ENCODE measurements at places on chromosomes 11 and 22. TPM values are rescaled to one million over a fixed set of nuclear protein-coding genes. Genes with fewer than 3 reads are reported as not detected.

DNA sequence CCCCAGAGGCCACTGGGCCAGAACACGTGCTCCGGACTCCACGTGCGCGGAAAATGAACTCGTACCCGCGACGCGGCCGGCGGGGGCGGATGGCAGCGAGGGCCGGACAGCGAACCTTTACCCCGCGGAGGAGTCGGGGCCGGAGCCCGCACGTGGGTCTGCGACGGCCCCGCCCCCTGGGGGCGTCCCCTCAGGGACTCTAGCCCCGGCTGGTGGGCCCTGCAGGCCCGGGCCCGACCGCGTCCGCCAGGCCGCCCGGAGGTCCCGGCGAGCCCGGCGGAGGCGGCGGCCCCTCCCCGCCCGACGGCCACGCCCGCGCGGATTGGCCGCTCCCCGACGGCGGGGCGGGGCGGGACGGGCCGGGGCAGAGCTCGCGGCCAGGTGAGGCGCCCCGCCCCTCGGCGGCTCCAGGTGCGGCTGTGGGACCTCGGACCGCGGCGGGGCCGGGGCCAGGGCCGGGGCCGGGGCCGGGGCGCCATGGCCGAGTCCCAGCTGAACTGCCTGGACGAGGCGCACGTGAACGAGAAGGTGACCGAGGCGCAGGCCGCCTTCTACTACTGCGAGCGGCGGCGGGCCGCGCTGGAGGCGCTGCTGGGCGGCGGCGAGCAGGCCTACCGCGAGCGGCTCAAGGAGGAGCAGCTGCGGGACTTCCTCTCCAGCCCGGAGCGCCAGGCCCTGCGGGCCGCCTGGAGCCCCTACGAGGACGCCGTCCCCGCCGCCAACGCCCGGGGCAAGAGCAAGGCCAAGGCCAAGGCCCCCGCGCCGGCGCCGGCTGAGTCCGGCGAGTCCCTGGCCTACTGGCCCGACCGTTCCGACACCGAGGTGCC, at the start of gene FAM83F:
FAM83F (plus strand) TSS at position 389 of the 827 bp plus-strand sequence; CDS start at position 478, 89 bp downstream.
- no peak for DNase-seq

DNA sequence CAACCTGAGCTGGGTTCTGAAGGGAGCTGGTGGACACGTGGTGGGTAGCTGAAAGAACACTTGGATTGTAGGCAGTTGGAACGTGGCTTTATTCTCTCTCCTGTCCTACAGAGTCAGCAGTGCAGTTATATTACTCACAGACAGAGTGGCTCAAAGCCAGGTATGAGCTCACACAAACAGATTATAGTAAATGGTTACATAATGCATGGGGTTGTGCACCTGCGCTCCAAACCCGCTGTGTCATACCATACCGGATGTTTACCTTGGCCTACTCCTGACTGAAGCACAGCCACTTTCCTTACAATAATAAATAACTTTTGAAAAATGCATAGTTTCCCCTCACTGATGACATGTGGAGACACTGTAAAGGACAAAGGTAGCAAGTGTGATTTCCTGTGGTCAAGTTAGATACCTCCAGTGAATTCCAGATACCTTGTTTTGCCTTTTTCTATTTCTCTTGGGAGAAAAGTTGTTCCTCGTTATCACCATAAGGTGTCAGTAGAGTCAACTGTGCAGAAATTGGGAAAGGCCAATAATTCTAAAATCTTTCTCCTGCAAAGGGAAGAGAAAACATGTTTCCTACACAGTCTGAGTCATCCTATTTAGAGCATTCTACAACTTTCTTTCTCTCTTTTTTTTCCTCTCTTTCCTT, 13.5 kb downstream of the MS4A6A start:
- DNase-seq = peak; percentile 14

GRCh38 chr11:16591157-16591556, 147.3 kb upstream of the C11orf58 start:
- DNase-seq = no peak

- peak; percentile 56 for DNase-seq
These were observed 79.4 kb downstream of the ATM start for GRCh38 chr11:108302121-108302785.

GRCh38 chr11:57203359-57203758, 21.6 kb downstream of the LRRC55 start:
- no peak for DNase-seq

DNA sequence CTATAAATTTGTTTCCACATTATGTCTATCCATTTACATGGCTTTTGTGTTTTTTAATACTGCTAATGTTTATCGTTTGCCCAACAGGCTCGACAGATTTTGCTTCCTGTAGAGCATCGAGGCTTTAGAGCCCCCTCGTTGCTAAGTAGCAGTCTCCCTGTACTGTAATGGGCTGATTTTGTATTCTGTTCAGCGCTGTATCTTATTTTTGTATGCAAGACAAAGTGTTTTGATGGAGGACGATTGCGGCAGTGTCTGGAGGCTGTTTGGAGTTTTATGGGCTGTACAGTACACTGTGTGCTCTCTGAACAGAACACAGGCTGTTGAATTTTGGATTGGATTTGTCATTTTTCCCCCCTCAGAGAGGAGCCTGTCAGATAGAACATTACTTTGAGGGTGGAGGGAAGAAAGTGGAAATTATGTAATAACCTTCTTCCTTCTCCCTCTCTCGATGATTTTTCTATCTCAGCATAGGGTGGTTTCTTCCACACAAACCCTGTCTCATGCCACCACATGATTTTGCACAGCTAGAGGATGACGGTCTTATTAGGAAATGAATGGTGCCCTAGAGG, 104.4 kb downstream of the ZBTB16 start:
- DNase-seq = peak; percentile 72

DNA sequence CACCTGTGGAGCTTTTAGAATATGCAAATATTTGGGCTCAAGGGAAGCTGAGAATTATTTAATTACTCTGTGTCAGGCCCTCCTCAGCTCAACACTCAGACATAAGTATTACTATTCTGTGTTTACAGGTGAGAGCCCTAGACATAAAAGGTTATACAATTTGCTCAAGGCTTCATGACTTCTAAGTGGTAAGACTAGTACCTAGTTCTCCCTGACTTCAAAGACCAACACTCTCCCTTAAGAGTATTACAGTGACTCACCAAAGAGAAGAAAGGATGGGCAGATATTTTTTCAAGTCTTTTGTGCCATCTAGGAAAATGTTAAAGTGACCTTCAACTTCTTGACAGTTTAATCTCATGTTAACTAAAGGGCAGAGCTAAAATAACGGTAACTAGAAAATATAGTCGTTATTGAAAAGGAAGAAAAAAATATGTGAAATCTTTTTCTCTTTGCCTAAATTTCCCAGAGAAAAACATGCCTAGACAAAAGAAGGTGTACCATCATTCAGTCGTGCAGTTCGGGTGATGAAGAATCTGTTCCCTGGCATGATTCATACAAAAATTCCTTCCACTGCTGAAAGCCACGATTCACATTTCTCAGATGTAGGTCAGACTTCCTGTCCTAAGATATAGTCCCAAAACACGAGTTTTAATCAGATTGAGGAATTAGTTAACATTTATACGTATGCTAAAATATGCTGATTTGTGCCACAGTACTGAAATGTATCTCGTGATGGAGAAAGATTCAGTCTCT, 849.1 kb upstream of the API5 start:
- DNase-seq = no peak

DNA sequence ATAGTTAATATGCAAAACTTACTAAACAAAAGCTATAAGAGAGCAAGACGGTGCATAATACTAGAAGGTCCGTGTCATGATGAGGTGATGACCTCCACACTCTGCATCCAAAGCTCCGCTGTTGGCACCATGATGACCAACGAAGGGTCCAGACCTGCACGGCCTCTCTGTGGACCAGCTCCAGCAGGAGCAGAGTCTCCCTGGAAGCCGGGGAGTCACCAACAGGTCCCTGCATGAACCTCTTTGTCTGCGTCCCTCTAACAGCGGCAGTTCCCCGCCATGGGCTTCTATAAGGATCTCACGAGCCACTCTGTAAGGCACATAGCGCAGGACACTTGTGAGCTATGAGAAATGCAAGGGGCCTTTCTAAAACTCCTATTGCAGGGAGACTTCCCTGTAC, 517.3 kb downstream of the BRD1 start:
- no peak for DNase-seq

GRCh38 chr11:117316197-117316961, at the start of gene BACE1:
TSS of gene BACE1 (minus strand) at chr11:117316256. CDS start at chr11:117315795, 461 bp downstream.
- DNase-seq = peak; percentile 87

- peak; percentile 74 for DNase-seq
These were observed 24.1 kb downstream of the GRAMD1B start for GRCh38 chr11:123454060-123454651.

- DNase-seq = no peak
These were observed 70.2 kb downstream of the PHF21A start for GRCh38 chr11:46051102-46051501.

DNA sequence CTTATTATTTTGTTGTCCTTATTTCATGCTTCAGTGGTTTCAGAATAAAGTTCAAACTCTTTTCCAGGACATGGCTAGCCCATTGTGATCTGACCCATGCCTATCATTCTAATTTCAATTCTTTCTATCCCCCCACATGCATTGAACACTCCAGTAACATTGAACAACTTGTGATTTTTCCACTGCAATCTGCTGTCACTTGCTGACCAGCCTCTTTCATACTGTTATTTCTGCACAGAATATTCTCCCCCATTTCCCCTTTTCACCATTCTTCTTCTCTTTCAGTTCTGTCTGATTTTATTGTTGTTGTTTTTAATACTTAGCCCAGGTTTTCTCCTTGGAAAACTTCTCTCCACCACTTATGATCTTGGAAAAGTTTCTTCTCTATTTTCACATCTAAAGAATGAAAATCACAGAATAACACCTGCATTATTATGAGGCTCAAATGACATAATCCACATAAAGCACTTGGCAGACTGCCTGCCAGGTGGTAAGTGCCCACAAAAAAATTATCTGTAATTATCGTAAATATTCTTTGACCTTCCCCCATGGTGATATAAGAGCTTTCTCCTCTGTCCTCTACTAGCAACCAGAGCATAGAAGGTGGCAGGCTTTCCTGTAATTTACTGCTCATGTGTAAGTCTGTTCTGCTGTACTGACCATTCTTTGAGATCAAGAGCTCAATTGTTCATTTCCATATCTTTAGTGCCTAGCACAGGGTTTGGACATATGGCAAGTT, 51.9 kb upstream of the EED start:
- no peak for DNase-seq

The NCAM1 gene
- total RNA-seq = 38.7 TPM

The POU2AF1 gene
- total RNA-seq = not detected
